ENCODE measurements at places on chromosomes 3 and 15.

DNA sequence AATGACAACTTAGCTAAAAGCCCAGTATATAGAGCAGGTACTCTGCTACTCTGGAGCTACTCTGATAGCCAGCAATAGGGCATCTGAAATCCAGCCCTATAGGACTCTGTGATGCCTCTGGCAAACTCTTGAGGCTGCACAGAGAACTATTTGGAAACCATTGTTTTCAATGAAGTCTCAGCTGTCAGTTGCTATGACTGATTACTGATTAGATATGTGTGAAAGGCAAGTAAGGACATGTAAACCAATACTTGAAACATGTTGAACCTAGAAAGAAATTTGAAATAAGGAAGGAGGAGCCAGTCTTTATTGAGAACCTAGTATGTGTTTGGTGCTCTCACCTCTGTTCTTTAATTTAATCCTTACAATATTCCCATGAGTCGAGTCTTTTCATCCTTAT lies 40.2 kb upstream of the CRTC3 start:
- DNase-seq = no peak

DNA sequence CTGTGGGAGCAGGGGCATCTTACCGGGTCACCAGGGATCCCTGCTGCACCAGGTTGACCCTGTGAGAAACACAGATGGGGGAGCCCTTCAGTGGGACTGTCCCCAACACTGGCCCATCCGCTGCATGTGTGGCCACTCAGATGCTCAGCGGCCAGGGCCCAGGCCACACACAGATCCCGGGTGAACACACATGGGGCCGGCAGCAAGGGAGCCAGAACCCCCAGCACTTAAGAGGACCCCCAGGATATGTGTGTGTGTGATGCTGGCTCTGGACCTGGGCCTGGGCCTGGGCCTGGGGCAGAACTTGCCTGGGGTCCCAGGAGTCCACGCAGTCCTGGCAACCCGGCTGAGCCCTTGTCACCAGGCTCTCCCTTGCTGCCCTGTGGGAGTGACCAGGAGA lies 4.9 kb upstream of the UCN2 start:
- DNase-seq = no peak

- no peak for DNase-seq
These were observed 161.6 kb upstream of the FRMD4B start for GRCh38 chr3:69547461-69547880.

GRCh38 chr15:85760049-85760448 lies 34.7 kb downstream of the KLHL25 start:
- no peak for DNase-seq

- peak; percentile 12 for DNase-seq
These were observed 67.1 kb upstream of the MCTP2 start for GRCh38 chr15:94164202-94164807.

GRCh38 chr15:47500842-47501241 lies 216.5 kb upstream of the SEMA6D start:
- DNase-seq = no peak

- peak; percentile 69 for DNase-seq
These were observed 62.0 kb downstream of the ZNF148 start for GRCh38 chr3:125313060-125313635.

DNA sequence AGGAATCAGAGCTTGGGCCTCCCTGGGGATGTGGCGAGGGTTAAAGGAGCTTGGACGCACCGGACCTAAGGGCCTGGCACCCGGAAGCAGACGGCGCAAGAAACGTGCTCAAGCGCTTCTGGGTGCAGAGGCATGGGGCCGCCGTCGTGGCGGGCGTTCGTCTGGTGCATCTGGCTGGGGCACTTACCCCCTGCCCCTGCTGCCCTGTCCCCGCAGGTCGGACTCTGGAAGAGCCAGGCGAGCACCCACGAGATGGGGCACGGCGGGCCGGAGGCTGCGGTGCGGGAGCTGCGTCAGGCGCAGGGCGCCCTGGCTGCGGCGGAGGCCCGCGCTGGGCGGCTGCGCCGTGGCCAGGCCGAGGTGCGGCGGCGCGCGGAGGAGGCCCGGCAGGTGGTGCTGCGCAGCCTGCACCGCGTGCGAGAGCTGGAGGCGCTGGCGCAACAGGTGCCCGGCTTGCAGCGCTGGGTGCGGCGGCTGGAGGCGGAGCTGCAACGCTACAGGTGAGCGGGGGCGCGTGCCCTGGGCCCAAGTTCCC lies 2.5 kb downstream of the EFCC1 start:
- DNase-seq = no peak

GRCh38 chr3:112857526-112857925 lies 10.9 kb upstream of the CD200R1L start:
- no peak for DNase-seq

DNA sequence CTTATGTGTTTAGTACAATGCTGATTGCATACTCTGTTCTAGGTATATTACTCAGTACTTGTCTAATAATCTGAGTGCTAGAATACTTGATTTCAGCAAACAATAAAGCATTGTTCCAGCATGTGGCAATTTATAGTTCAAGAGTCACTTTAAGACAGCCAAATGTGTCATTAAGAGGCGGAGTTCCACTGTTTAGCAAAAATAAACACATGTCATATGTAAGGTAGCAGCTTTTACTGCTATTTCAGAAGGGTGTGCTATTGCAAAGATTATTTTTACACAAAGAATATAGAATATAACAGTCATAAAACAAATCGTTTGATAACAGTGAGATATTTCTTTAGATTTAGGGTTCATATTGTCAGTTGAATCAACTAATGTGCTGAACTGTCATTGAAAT lies 358.7 kb downstream of the TUSC7 start:
- DNase-seq = no peak

- no peak for DNase-seq
These were observed 3.7 kb upstream of the TMED3 start for GRCh38 chr15:79307251-79307650.

- DNase-seq = no peak
These were observed 15.9 kb downstream of the CDAN1 start for GRCh38 chr15:42721016-42721415.

DNA sequence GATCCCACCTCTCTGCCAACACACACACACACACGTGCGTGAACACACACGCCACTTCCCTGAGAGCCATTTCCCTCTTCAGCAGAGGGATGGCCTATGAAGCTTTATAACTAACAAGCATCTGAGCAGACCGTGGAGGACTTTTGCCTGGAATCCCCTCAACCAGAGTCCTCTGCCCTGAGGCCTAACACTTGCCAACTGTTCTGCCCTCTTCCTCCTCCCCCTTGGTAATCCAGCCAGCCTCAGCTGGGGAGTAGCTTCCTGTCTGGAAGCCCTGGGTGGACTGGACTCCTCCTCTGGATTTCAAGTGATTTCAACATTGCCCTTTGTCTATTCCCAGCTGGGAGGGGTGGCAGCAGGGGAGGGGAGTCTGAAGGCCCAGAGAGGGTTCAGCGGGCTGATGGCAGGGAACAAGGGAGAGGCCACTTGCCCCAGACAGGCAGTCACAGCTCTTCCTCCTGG lies 68.4 kb upstream of the HACD2 start:
- peak; percentile 89 for DNase-seq

- DNase-seq = no peak
These were observed 4.6 kb upstream of the RTP2 start for GRCh38 chr3:187706971-187707370.

DNA sequence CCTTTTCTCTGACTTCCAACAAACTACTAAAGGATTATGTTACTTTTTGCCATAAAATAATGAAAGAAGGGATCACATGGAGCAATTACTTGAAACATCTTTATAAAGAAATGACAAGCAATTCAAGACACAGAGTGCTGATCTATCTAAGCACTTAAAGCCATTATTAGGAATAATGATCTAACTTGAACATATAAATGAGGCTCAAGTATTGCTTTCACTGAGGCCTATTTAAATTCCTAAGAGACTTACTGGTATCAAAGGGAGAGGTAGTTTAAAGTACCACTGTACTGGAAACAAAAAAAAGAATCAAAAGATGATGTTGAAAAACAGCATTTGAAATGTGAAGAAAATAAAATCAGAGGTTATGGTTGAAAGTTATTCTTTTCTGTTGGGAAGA lies 375.5 kb downstream of the PLCL2 start:
- DNase-seq = no peak

GRCh38 chr3:127674790-127675189 lies 2.0 kb downstream of the ABTB1 start:
- no peak for DNase-seq

- DNase-seq = peak; percentile 63
These were observed 10.7 kb downstream of the GCNT3 start for GRCh38 chr15:59622289-59622688.

- DNase-seq = no peak
These were observed 1.2 kb upstream of the HGD start for GRCh38 chr3:120683213-120683612.

DNA sequence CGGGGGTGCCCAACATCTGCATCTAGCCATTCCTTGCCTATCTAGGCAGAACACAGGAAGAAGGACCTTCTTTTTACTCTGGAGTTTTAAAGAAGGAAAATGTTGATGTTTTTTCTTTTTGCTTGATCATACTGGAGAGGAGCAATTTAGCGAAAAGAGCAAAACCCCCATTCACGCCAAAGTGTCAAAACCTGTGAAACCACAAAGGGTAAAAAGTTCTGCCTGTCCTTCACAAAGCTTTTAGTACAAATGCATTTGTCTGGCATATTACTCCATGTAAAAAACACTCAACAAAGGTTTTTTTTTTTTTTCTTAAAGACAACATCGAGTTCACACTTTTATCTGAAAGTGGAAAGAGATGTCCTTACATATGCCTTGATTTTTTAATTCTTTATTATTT lies 214.2 kb upstream of the MRPL3 start:
- no peak for DNase-seq

- peak; percentile 20 for DNase-seq
These were observed 235.8 kb downstream of the SUCLG2 start for GRCh38 chr3:67418426-67419217.

DNA sequence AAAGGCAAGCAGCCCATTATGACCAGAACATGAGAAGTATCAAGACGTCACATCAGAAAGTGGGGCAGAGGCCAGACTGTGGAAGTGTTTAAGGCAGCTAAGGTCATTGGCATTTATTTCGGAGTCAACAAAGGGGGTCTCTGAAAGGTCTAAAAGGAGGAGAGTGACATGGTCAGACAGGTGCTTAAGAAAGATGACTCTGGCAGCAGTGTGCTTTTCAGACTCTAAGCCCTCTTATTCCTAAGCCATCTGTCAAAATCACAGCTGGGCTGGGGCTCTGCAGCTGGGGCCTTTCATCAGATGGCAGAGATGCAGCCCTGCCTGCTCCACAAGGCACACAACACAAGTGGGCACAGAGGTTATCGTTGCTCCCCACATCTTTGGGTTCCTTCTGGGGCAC lies 14.0 kb downstream of the FBXL22 start:
- no peak for DNase-seq

DNA sequence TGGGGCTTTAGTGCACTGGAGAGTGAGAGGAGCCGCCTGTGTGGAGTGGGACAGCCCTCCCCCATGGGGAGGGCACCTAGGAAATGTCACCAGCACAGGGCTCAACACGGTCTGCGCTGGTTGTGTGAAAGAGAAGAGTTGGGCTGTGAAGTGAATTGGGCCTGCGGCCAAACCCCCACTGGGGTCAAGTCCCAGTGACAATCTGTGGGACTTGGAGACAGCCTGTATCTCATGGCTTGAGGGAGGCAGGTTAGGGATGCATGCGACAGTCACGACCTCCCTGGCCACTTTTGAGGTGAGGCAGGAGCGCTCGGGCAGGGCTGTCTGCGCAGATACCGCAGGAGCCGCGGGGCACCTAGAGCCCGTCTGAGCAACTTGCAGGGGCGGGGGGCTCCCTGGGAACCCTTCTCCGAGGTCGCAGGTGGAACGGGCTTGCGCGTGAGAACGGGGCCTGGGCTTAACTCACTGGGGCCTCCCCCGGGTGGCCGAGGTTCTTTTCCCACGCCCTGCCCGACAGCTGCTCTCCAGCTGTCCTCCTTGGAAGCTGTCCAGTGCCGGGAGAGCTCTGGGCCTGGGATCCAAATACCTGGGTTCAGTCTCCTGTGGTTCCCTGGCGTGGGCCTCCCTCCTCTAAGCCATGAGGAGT lies 77.4 kb downstream of the SNRK start:
- DNase-seq = no peak

DNA sequence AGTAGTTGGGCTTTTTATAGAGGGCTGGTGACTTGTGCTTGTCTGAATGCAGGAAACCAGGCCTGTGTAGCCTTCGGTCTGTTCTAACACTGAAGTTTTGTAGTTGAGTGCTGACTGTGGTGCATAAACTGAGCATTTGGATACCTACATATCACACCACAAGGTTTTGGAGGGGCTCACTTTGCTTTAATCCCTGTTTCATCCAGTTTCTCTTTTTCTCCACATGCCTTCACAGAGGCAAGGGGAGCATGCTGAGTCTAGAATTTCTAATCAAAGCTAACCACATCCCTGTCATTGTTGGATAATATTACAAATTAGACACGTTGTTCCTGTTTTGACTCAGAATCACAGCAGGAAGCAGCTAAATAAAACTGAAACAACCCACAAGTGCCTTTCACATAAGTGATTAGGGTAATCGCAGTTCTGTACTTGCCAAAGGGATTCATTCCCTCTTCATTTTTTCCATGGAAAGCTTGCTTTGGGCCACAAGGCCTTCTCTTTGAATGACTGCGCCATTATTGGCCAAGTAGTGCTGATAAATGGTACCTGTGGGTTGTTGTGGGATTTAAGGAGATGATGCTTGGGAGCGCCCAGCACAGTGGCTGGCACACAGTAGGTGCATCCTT lies 48.9 kb downstream of the TGFBR2 start:
- no peak for DNase-seq

- DNase-seq = peak; percentile 71
These were observed at the start of gene WNT5A for GRCh38 chr3:55486857-55487380. WNT5A (minus strand) TSS chr3:55487306; CDS start chr3:55486985, 321 bp downstream.

DNA sequence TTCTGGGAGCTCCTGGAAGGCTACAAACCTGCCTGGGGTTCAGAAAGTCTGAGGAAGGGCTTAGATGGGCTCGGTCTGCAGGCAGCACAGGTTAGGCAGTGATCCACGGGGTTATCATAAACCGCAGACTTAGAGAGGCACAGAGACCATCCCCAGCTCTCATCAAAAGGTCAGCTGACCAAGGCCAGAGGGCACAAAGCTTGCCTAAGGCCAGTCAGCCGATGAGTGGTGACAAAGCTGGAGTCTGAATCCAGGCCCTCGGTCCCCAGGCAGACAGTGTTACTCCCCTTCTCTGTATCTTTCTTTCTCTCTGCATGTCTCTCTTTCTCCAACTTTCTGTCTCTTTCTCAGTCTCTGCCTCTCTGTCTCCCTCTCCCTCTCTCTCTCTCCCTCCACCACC lies 56.5 kb downstream of the ADCY5 start:
- no peak for DNase-seq

DNA sequence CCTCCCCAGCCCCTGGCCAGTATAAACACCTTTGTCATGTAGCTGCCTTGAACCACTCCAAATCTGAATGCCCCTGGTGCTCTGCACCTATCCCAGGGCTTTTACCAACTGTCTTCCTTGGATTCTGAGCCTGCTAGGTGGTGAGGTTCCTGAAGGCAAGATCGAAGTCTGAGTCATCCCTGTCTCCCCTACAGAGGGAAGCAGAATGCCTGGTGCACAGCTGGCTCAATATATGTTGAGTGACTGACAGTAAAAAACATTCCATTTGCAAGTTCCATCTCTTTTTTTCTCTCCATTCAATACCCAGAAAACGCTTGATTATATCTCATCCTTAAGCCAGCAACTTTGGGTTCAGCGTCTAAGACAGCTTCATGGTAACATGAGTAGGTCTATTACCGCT lies 24.7 kb downstream of the SLC24A1 start:
- peak; percentile 54 for DNase-seq

Measured in EL (cell line).